ENCODE measurements at places on chromosomes 7 and 10.

DNA sequence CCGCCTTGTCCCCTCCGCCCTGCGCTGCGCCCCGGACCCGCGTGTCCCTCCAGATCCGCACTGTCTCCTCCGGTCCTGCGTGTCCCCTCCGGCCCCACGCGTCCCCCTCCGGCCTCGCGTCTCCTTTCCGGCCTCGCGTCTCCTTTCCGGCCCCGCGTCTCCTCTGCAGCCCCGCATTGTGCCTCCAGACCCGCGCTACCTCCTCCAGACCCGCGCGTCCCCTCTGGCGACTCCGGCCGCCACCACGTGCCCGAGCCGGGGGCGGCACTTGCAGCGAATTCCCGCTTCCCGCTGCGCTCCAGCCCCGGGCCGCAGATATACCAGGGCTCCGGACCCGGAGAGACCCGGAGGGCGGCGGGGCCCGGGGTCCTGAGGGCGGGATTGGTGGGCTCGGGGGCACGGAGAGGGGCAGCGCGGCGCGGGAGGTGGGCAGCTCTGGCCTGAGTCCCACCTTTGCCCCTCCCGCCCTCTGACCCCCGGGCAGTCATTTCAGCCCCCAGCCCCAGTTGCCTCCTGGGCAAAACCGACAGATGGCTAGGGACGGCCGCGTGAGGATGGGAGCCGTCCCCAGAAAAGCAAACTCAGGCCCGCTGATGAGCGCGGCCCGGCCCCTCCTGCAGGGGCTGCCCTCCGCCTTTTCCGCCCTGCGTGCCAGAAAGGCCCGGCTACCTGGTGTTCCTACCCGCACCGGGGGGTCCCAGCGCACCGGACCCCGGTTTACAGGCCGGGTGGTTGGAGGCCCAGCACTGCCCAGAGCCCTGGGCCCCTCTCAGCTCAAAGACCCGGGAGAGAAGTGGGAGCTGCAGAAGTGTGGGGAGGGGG, 56.5 kb downstream of the RBM17 start:
- DNase-seq: no peak

DNA sequence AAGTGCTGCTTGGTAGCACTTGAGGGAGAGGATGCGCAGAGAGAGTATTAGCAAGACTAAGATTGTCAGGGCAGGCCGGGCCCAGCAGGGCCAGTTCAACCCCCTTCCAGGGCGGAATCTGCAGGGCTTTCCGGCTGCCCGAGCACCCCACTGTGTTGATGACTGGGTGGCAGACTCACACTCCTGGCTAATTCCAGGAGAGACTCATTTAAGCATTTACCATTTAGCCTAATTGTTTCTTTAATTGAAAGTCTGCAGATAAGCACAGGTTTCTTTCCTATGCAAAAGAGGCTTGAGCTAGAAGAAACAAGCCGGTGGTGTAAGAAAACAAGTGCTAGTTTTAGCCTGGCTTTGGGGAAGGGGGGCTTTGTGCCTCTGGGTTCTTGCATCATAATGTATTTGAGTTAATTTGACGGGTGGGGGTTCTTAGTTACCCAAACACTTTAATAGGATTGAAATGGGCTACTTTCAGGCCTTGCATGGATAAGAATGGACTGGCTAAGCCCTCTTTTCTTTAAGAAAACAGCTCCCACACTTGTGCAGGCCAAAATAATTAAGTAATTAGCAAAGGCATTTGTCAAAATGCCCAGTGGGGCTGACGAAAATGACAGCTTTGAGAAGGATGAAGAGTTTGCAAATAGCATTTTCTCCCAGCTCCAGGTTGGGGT, 201.3 kb downstream of the MYOF start:
- DNase-seq: no peak

DNA sequence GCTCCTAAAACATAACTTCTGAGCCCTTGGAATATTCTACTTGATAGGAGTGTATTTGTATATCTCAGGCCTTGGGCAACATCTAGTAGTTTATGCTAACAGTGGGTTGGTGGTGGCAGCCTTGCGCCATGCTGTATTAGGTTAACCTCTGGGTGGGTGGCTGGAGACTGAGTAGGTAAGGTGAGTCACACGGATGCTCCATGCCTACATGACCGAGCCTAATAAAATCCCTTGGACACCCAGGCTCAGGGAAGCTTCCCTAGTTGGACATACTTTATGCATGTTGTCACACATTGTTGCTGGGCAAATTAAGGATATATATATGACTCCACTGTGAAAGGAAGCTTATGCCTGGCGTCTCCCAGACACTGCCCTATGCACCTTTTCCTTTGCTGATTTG, 6.0 kb upstream of the DAGLB start:
- DNase-seq: peak; percentile 84

DNA sequence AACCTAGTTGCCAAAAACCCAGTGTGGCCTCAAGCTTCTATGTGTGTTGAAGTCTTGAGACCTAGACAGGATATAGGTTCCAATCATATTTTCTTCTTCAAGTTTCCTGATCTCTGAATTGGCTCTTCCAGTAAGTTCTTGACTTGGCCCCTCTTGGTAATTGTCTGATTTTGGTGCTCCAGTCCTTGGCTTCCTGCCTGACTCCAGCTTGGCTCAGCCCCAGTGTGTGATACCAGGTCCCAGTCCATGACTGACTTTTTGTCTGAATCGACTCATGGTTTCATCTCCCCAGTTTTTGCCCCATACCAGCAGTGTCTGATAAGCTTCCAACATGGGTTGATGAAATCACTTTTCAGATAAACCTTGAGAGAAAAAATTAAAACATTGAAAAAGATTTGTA, 72.3 kb downstream of the FAS start:
- DNase-seq: no peak

DNA sequence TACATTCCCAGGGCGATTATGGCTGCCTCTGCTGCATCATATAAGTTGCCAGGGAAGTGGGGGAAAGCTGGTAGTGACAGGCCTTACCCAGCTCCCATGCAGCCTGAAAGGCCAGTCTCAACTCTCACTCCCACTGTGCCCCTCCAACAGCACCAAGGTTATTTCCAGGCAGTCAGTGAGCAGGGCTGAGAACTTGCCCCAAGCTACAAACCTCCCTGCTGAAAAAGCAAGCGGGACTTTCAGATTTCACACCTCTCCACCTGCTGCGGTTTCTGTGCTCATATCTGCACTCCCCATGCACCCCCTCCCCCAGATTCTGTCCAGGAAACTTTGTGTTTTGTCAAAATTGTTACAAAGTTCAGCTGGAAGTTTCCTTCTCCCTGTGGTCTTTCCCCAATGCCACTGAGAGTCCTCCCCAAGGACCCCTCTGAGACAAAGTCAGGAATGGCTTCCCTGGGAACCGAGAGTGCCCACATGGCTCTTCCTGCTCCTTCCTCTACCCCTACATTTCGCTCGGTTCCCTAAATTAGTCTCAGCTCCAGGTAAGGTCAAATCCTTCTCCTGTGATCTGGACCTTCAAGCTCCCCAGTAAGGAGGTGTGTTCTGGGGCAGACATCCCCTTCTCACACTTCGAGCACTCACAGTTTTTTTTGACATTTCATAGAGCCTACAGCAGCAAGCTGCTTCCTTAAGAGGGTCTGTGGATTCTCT, 25.3 kb upstream of the WNT2 start:
- DNase-seq: no peak

DNA sequence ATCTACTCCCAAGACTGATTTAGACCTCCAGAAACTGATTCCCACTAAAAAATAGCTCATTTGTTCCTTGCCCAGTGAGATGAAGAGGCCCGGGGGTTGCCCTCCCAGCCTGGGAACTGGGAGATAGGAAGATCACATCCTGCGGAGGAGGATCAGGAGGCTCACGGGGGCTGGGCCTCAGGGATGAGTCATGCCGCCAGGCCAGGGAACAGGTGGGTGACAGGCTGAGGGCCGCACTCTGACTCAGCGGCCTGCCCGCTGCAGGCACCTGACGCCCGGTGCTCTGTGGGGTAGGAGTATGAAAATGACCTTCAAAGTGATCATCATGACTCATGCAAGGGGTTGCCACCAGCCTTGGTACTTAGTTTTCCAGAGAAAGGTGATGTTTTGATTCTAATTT, 104.5 kb upstream of the ZPBP start:
- DNase-seq: no peak

DNA sequence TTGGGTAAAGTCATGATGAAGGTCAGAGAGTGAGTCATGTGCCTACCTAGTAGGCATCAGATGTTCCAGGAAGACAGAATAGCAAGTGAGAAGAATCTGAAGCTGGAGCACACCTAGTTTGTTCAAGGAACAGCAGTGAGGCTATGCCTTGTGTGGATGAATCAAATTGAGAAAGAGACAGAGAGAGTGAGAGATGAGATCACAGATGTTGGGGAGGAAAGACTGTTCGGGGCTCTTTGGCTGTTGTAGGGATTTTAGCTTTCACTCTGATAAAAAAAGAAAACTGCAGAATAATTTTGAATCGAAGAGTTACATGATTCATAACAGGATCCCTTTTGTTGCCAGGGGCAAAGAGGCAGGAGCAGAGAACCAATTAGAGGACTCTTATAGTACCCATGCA, 6.3 kb downstream of the LIPF start:
- DNase-seq: no peak

DNA sequence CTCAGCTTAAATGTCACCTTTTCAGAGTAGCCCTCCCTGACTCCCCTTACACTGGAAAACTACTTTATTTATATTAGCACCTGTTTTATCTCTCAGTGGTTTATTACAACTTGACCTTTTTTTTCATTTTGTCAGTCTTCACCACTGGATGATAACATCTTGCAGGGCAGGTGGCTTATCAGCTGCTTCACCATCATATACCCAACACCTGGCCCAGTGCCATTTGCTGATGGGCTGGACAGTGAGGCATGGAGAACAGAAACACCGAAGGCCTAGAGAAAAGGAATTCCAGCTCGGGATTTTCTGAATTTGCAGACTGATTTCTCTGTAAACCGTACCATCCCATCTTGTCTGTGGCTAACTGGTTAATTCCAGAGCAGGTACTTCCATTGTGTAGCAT, 48.5 kb downstream of the SORCS3 start:
- DNase-seq: no peak

- DNase-seq: no peak
These were observed 320.6 kb downstream of the FRMD4A start for GRCh38 chr10:14010101-14010558.

- DNase-seq: no peak
These were observed 185.8 kb downstream of the SNX10 start for GRCh38 chr7:26477381-26477990.

DNA sequence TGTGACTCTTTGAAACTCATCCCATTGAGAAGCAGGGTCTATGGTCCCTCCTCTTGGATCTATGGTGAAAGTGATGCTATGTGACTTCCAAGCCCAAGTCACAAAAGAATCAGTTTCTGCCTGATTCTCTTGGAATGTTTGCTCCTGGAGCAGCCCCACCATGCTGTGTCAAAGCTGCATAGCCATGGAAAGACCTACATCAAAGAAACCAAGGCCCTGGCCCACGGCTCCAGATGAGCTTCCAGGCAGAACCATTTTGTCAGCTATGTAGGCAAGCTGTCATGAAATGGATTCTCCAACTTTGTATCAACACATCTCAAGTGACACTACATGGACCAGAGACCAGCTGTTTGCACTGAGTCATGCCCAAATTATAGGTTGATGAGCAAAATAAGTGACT, 77.0 kb downstream of the AASS start:
- DNase-seq: no peak

DNA sequence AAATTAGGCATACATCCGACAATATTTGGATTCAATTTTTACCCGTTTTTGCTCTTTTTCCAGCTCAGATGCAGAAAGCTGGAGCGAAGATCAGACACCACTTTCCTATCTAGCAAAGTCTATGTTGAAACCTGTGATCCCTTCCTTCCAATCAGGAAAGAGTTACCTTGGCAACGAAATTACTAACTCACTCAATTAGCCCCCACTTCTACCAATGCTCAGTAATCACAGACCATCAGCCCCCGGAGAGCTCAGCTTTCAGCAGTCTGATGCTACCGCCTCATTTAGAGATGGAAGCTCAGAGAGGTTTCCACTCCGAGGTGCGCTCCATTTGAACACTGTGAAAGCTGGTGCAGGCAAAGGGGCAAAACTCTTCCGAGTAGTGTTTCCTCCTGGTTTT, 6.7 kb downstream of the FRAT1 start:
- DNase-seq: no peak

Measured in A549 (cell line).